ENCODE measurements at places on chromosomes 16 and 17. TPM values are rescaled to one million over a fixed set of nuclear protein-coding genes. Genes with fewer than 3 reads are reported as not detected.

HSD17B2 gene
- polyA plus RNA-seq, result 14.7 TPM

- no peak for DNase-seq
Measured at GRCh38 chr17:55843785-55844184, 92.9 kb downstream of the PCTP start.

GRCh38 chr17:78023042-78023441 is 64.5 kb downstream of the TNRC6C start:
- DNase-seq, result no peak

DNA sequence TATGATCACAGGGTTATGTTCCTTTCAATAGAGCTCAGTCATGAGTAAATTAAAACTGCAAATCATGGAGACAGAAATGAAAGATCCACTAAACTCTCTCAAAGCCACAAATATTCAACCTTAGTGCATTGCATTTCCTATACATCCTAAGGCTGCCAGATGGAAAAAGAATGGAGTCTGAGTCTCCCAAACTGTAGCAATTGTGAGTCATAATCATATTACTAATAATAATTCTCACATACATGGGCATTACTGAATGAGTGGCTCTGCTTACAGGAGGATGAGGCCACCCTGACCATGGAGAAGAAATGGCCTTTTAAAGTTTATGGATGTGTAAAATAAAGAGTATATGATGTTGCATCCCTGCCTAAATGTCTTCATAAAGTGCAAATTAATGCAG is 3.2 kb downstream of the CA10 start:
- DNase-seq, result no peak

- no peak for DNase-seq
Measured at GRCh38 chr16:7487574-7488323, 155.1 kb downstream of the RBFOX1 start.

DNA sequence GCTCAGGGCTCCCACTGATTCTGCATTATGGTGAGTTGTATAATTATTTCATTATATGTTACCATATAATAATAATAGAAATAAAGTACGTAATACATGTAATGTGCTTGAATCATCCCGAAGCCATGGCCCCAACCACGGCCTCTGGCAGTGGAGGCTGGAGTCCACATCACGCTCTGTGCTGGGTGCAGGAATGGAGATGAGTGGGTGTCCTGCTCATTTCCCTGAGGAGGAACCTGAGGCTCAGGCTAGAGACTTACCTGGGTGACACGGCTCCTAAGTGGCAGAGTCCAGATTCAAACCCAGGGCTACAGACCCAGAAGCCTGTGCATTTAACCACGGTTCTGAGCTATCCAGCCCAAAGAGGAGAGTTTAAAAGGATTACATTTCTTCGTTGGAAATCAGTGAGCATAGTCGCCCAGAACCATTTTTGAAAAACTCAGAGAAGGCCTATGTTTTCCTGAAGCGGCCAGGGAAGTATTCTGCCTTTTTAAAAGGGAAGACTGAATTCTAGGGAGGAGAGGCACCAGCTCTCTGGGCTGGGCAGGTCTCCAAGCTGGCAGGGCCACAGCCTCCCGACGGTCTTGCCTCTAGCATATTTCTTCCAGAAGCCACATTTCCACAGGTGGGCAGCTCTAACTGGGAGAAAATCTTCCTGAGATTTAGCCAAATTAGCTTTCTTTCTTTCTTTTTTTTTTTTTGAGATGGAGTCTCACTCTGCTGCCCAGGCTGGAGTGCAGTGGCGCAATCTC is 6.7 kb downstream of the IL4R start:
- DNase-seq, result no peak

GRCh38 chr16:53093162-53093744 is 38.5 kb downstream of the CHD9 start:
- no peak for DNase-seq

IGSF6 gene
- polyA plus RNA-seq, result 2.7 TPM

SMIM36 gene
- polyA plus RNA-seq, result 0.27 TPM

- DNase-seq, result no peak
Measured at GRCh38 chr17:62800585-62800984, 7.5 kb downstream of the MARCHF10 start.
